Smooth muscle cell of trachea (primary cell): ENCODE measurements at places on chromosomes 3 and 15. TPM values are rescaled to one million over a fixed set of nuclear protein-coding genes. Genes with fewer than 3 reads are reported as not detected.

Gene ATP13A5
- not detected in 2 replicates for total RNA-seq

Gene SLC41A3
- total RNA-seq, result 40.9 and 75.9 TPM in 2 replicates

Gene LCTL
- total RNA-seq, result 2.6 TPM in 2 replicates

Gene RTP4
- total RNA-seq, result 2.8 and 3.3 TPM in 2 replicates

Gene MNS1
- 1.2 and 3.9 TPM in 2 replicates for total RNA-seq

Gene PARP6
- 23.3 and 24.3 TPM in 2 replicates for total RNA-seq

Gene SLC24A5
- total RNA-seq, result not detected in 2 replicates

Gene PLSCR4
- total RNA-seq, result 20.3 and 21.7 TPM in 2 replicates

Gene FAM81A
- 0.29 and 0.33 TPM in 2 replicates for total RNA-seq

Gene CCR5
- total RNA-seq, result under 0.01 TPM in 2 replicates

Gene SLC22A14
- 0.15 TPM in 1 of 2 replicates, not detected in the other for total RNA-seq

Gene MESP2
- 0.58 and 1.3 TPM in 2 replicates for total RNA-seq

Gene CLRN1
- total RNA-seq, result not detected in 2 replicates

Gene ATP13A4
- total RNA-seq, result 0.33 and 0.58 TPM in 2 replicates

Gene ISL2
- 0.58 and 3.6 TPM in 2 replicates for total RNA-seq

Gene GMPS
- 31.1 and 85.4 TPM in 2 replicates for total RNA-seq

Gene IL12A
- 1.9 and 7.4 TPM in 2 replicates for total RNA-seq

Gene RTP1
- not detected in 2 replicates for total RNA-seq
